Motor neuron (in vitro differentiated cells): ENCODE measurements at places on chromosomes 5 and 9. TPM values are rescaled to one million over a fixed set of nuclear protein-coding genes. Genes with fewer than 3 reads are reported as not detected.

Gene CARD9
- total RNA-seq = 1.9 and 2.5 TPM in 2 replicates

Gene C5orf52
- total RNA-seq = not detected in 2 replicates

Gene KIF24
- 3.1 and 4.2 TPM in 2 replicates for total RNA-seq

Gene PTGES
- total RNA-seq = 1.5 and 1.8 TPM in 2 replicates

Gene COL27A1
- 40.3 TPM in 2 replicates for total RNA-seq

Gene SLC36A3
- total RNA-seq = 0.10 TPM in 1 of 2 replicates, not detected in the other

Gene LECT2
- not detected in 2 replicates for total RNA-seq

Gene AGXT2
- total RNA-seq = 0.92 and 1.2 TPM in 2 replicates

Gene RNF14
- 34.2 and 34.3 TPM in 2 replicates for total RNA-seq

Gene ADGRV1
- total RNA-seq = 46.1 and 46.9 TPM in 2 replicates

Gene PCDHB12
- 0.27 and 0.31 TPM in 2 replicates for total RNA-seq

Gene GRPEL2
- 9.7 and 11.6 TPM in 2 replicates for total RNA-seq

Gene PRELID2
- 3.7 and 6.9 TPM in 2 replicates for total RNA-seq

Gene EQTN
- 1.7 TPM in 1 of 2 replicates, not detected in the other for total RNA-seq

Gene PRLR
- total RNA-seq = 1.9 and 3.3 TPM in 2 replicates

Gene ACOT12
- total RNA-seq = not detected in 2 replicates

Gene PCDHB15
- total RNA-seq = 8.6 and 12.0 TPM in 2 replicates

Gene SCGB3A2
- total RNA-seq = not detected in 2 replicates

Gene TAF11L2
- total RNA-seq = not detected in 2 replicates

Gene ABCA1
- total RNA-seq = 9.5 and 11.4 TPM in 2 replicates

Gene HRCT1
- 1.5 and 1.8 TPM in 2 replicates for total RNA-seq

Gene SLC25A2
- 0.25 TPM in 1 of 2 replicates, not detected in the other for total RNA-seq

Gene ADAMTS6
- total RNA-seq = 1.6 and 4.2 TPM in 2 replicates

Gene SPINK6
- 1.1 TPM in 1 of 2 replicates, not detected in the other for total RNA-seq

Gene PCDHGA12
- total RNA-seq = 0.86 and 1.2 TPM in 2 replicates

Gene IL9
- not detected in 2 replicates for total RNA-seq

Gene DEPDC1B
- 23.1 and 24.9 TPM in 2 replicates for total RNA-seq

Gene IRX2
- total RNA-seq = 1.7 and 2.3 TPM in 2 replicates
